ENCODE measurements at places on chromosomes 2 and 18.

DNA sequence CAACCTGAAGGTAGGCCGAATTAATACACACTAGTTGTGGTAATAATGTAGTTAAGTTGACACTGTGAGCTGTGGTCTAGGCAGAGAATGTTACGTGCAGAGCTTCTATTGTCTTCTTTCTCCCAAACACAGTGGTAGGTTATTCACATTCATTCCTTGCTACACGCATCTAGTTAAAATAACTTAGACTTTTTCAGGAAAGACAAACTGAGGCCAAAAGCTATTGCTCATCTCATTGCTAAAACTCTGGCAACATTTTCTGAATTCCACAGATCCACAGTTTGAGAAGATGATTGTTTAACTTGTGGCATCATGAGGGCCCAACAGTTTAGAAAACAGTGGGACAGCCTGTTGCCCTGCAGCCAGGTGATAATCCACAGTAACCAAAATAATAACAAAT lies 850.4 kb upstream of the FSHR start:
- no peak for DNase-seq

GRCh38 chr2:219527472-219527871 lies 13.2 kb downstream of the ASIC4 start:
- no peak for DNase-seq

DNA sequence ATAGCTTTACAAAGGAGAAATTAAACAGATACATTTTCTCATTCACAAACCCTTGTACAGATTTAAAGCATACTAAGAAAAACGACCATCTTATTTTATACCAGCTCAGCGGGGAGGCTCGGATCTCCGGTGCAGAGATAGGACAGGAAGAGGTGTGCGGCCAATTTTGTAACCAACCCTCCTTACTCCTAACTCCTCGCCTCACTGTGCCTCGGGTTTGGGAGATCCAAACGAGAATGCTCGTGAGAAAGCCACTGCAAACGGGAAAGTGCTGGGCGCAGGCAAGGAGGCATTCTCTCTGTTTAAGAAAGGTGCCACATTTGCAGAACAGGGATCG lies 1.2 kb downstream of the KDSR start:
- DNase-seq: no peak

- no peak for DNase-seq
These were observed 140.3 kb upstream of the SLC8A1 start for GRCh38 chr2:40592218-40592617.

DNA sequence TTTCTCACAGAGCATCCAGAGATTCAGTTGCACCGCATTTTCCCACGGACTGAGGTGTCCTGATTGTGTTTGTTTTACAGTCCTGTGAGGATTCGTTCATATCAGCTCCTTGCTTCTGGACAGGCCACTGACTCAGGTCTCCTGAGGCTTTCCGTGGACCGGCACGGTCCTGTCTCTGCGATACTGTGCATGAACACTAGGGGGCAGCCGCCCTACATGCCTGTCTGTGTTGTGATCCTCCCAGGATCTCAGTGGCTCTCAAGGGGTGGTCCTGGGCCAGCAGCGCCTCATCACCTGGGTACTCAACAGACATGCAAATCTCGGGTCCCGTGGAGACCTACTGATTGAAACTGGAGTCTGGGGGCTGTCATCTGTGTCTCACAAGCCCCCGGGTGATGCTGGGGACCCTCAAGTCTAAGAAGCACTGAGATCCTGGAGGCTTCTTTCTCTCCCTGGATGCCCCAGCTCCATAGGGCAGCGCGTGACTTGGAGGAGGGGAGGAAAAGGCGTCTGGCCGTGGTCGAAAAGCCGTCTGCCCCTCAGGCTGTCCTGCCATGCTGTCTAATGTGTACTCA lies 28.9 kb downstream of the IL1R2 start:
- DNase-seq: peak; percentile 59

GRCh38 chr2:51829477-51829876 lies 797.5 kb upstream of the NRXN1 start:
- no peak for DNase-seq

GRCh38 chr2:59463426-59463825 lies 1090.0 kb downstream of the BCL11A start:
- DNase-seq: no peak

DNA sequence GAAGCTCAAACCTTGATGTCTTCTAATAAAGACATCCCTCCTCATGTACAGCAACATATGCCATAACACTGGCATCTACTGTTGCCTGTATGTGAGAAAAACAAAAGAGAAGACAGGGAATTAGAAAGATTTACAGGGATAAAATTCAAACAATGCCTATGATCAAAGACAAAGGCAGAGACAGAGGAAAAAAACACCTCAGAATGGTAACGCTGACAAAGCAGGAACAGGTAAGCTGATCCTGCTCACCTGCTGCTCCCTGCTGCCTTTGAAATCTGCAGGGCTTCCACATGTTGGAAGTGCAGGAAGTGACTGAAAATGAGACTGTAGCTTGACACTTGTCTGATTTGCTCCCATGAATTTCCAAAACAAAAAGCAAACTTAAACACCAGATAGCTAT lies 90.2 kb upstream of the DNAJC10 start:
- no peak for DNase-seq

- no peak for DNase-seq
These were observed 208.1 kb downstream of the KLHL29 start for GRCh38 chr2:23592898-23593751.

DNA sequence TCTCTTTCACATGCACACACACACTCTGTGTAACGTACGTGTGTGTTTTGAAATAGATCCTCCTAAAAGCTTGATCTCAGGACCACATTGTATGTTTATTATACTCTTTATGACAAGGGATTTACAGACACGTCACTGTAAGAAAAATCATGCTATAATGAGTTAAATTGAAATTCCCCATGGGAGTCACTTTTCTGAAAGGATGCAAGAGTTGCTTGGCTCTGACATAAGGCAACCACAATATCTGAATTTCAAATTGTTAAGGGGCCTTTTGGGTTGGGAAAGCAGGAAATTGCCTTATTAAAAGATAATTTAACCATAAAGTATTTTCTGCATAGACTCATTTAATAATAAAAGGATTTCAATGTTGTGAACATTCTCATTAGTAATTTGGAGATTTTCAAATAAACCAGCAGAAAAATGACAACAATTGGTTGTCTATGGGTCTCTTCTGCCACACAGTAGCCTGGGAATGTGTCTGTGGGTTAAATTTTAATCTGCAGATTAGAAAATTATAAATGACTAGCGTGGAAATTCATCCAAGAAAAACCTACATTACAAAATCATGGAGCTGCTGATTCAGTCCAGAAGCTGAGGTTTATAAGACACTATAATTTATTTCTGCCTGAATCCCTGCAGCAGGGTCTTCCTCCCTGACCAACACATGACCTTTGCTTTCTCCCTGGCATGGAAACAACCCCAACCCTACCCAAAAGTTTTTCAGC lies 75.9 kb upstream of the PID1 start:
- DNase-seq: no peak

GRCh38 chr2:70017962-70018361 lies 56.5 kb upstream of the ASPRV1 start:
- no peak for DNase-seq

GRCh38 chr2:73933194-73933593 lies 6.5 kb downstream of the DGUOK start:
- DNase-seq: no peak

DNA sequence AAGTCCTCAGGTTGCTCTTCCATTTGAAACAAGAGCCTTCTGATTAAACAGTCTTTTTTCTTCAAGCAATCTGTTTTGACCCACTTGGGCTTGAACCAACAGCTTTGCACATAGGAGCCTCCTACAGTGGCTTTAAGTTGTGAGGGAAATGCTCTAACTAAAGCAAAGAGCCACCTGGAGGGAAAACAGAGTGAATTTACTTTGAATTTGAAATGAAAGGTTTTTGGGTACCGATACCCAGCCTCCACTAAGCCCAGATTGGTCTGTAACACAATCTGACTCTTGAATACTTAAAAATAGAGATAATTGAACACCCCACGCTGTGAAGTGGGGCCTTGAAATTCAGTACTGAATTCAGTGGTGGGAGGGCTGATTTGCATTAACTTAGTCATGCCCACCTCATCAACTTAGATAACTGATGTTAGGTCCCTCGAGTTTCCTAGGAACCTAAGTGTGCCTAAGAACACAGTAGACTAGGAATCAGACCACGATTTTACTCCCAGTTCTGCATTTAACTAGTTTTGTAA lies 56.3 kb upstream of the ACVR1C start:
- DNase-seq: no peak

DNA sequence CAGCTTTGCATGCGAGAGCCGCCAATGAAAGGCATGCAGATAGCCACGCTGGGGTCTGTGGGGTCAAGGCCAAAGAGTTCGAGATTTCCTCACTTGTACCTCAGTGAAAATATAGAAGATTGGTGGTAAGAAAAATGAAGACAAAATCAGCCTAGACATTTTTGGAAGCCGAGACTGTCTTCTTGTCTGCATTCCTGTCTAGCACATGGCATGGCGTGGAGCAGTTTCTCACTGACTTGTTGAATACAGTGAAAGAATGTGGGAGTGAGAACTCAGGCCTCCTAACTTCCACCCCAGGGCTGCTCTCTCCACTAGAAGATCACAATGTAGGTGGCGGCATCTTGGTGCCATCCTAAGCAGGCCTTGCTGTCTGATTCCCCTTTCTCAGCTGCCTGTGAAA lies 740.8 kb upstream of the HS6ST1 start:
- no peak for DNase-seq

DNA sequence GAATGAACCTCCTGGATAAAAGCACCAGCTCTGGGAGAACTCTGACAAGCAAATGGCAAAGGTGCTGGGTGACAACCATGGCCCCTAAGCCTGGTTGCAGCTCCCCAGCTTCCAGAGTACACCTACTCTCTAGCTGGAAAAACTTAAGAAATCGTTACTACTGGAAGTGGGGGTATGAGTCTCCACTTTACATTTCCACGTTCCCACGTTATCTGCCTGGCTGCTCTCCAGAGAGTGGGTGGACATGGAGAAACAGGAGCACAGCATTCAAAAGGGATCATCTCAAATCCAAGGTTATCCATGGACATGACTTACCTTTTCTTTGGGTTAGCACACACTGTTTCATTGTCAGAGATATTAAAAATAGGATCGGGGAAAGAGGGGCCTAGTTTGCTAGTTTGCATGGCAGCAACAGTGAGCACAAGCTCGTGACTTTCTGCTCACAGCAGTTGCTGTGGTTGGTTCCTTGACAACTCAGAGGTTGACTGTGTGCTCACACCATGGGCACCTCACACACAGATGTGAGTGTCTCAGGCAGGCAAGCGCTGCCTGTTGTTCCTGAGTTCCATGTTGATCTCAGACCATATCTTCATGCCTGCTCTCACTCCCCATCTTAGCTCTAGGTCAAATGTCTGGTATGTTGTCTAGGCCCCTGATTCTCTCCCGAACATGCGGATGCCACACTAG lies 32.5 kb downstream of the PTPN18 start:
- DNase-seq: no peak

GRCh38 chr18:42330296-42330695 lies 375.3 kb downstream of the PIK3C3 start:
- DNase-seq: no peak

DNA sequence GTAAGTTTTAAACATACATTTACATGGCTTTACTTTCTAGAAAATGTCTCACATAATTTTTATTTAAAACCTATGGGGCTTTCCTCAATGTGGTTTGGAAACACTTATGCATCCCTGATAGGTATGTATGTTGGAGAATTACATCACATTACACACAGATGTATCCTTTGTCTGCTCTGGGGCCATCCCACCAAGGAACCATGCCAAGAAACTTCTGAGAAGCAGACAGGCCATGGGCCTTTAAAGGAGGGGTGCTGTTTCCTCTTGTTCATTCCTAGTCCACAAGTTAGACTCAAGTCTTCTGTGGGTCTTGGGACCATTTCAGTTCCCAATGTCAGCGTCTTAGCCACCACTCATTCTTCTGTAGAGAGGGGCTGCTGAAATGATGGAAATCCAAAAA lies 162.0 kb upstream of the SETBP1 start:
- DNase-seq: no peak

DNA sequence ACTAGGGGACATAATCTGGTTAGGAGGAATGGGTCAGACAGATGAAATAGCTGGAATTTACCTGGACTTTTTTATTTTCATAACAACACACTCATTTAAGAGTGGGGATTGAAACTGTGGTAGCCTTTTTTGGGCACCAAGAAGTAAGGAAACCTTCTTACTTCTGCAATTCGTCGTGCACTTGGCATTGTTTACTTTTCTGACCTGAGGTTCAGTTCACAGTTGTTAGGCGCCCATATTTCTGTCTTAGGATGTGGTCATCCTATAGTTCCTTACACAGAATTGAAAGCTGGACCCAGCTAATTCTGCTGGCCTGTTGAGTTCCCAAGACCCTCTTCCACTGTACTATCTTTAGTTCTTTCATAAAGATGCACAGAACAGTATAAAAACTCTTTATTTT lies 72.9 kb downstream of the TMX3 start:
- DNase-seq: no peak

DNA sequence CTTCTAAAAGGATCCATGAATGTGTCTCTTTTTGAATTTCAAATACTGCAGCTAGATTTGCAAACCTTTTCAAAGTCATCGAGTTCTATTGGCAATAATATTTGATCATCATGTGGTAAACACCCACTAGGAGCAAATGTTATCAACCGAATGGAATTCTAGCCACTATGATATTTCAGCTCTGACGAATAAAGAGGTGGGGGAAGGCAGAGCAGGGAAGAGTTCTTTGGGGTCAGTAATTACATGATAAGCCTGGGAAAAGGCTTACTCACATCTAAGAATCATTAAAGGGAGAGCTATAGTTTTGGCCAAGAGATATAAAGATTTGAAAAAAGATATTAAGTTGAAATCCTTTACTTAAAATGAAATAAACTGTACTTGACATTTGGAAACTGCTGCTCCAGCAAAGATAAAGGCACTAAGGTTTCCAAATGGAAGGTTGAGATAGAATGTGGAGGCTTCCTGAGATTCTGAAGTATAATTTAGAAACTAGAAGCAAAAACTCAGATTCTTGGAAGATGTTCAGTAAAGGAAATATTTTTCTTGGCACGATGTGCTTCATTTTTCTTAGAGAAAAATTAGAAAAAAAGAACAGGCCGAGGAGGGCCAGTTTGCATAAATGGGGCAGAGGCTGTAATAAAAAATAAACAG lies 104.7 kb upstream of the ARHGAP28 start:
- no peak for DNase-seq

DNA sequence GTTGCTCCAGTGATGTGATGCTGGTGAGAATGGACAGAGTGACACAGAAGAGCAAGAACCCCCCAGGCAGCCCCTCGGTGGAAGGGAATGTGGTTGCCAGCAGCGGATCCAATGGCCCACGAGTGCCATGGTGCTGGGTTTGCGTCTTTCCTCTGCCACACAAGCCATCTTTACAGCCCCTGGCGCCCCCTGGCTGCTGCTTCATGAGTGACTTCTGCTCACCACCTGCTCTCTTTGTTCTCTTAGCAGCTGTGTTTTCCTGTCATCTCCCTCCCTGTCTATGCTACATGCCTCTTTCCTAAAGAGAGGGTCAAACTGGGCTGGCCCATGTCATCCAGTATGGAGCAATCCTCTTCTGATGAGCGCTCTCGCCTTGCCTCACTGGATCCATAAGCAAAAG lies 300.0 kb upstream of the SMIM21 start:
- peak; percentile 1 for DNase-seq

- DNase-seq: no peak
These were observed 368.8 kb upstream of the CDH19 start for GRCh38 chr18:66972681-66973080.

All from stimulated activated CD8-positive, alpha-beta memory T cell treated with anti-CD3 and anti-CD28 coated beads, Interleukin-7, amount 100 ng/mL, for 48 hours (primary cell).